A549 treated with DMSO at 1 μM for 4 hours (cell line): ENCODE measurements at places on chromosomes 1 and 21. TPM values are rescaled to one million over a fixed set of nuclear protein-coding genes. Genes with fewer than 3 reads are reported as not detected.

The EFNA3 gene
- 3.7 to 5.6 TPM (median 4.2 TPM) in 5 replicates for total RNA-seq

The TRIM67 gene
- total RNA-seq, result 0.17 to 0.28 TPM (median 0.22 TPM) in 5 replicates

The KANK4 gene
- 0.19 to 0.46 TPM (median 0.35 TPM) in 5 replicates for total RNA-seq

The CCDC24 gene
- total RNA-seq, result 5.8 to 6.8 TPM (median 6.7 TPM) in 5 replicates

The AVPR1B gene
- not detected in 5 replicates for total RNA-seq

The OR6F1 gene
- not detected in 5 replicates for total RNA-seq

The FCER1G gene
- 0.33 TPM in 1 of 5 replicates, not detected in the others for total RNA-seq

The ADGRL2 gene
- total RNA-seq, result 10.7 to 15.3 TPM (median 14.1 TPM) in 5 replicates

The LRRC38 gene
- total RNA-seq, result not detected in 5 replicates

The MPL gene
- 0.26 TPM in 1 of 5 replicates, not detected in the others for total RNA-seq

The ETNK2 gene
- total RNA-seq, result 3.2 to 3.9 TPM (median 3.5 TPM) in 5 replicates
